ENCODE measurements at places on chromosomes 1 and 21.
A peak's percentile ranks its signal among the peaks of the same experiment; 100 is the strongest.

DNA sequence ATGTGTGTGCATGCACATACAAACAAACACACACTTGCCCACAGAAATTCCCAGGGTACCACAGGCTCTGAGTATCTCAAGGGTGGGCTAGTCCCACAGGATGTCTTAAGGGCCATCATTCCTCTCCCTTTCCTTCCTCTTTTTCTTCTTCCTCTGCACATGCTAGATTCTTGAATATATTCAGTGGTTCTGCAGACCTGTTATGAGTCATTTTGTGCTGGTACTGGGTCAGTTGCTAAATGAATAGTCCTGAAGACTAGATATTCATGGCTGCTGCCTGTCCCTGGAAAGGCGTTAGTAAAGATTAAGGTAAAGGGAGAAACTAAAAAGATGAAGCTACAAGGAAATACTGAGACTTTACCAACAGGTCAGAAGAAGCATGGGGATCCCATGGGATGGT is 256.7 kb upstream of the KIAA0040 start:
- DNase-seq: no peak

- no peak for DNase-seq
Observed at GRCh38 chr1:213418268-213419071, 367.4 kb downstream of the RPS6KC1 start.

GRCh38 chr21:37365517-37366481 is 774 bp upstream of the DYRK1A start:
- peak; percentile 69 for DNase-seq

DNA sequence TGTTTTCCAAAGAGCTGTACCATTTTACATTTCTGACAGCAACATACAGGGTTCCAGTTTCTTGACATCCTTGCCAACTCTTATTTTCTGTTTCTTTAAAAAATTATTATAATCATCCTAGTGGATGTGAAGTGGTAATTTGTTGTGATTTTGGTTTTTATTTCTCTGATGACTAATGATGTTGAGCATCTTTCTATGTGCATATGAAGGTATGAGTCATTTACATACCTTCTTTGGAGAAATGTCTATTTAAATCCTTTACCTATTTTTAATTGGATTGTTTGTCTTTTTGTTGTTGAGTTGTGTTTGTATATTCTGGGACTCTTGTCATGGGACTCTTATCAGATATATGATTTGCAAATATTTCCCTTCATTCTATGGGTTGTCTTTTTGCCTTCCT is 20.8 kb upstream of the MPC2 start:
- no peak for DNase-seq

DNA sequence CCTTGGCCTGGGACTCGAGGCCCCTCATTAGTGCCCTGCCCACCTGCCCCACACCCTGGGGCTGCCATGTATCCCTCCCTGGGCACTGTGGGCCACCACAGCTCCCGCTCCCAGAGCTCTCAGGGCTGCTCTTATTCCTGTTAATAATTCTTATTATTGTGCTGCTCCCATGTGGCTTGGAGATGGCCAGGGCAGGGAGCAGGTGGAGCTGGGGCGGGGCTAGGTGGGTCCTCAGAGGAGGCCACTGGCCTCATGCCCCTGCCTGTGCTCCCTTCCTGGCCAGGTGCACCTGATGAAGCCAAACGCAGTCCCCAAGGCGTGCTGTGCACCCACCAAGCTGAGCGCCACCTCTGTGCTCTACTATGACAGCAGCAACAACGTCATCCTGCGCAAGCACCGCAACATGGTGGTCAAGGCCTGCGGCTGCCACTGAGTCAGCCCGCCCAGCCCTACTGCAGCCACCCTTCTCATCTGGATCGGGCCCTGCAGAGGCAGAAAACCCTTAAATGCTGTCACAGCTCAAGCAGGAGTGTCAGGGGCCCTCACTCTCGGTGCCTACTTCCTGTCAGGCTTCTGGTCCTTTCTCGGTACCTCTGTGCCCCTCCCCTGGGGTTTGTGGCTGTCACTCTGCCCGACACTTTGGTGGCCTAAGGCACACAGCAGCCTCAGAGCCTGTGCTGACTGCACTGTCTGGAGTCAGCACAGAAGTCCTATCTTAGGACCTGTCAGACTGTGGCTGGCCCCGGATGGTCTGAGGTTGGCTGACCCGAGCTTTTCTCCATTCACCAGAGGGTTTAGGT is 34.1 kb downstream of the BMP8A start:
- DNase-seq: no peak

GRCh38 chr1:155983191-155984024 is 5.1 kb upstream of the ARHGEF2 start:
- peak; percentile 98 for DNase-seq

DNA sequence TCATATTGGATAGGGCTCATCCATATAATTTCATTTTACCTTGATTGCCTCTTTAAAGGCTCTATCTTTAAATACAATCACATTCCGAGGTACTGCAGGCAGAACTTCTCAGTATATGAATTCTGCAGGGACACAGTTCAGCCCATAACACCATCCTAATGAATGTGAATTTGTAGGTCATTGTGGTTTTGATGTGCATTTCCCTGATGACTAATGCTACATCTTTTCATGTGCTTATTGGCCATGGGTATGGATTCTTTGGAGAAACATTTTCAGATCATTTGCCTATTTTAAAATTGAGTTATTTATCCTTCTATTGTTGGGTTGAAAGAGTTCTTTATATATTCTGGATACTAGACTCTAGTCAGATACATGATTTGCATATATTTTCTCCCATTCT is 9.6 kb upstream of the RPS6KC1 start:
- DNase-seq: peak; percentile 70

GRCh38 chr1:37570528-37571334 is 14.0 kb downstream of the DNALI1 start:
- no peak for DNase-seq

- DNase-seq: peak; percentile 68
Observed at GRCh38 chr1:227437495-227438008, 119.3 kb upstream of the CDC42BPA start.

- DNase-seq: peak; percentile 62
Observed at GRCh38 chr1:84936116-84936810, 43.3 kb upstream of the LPAR3 start.

GRCh38 chr21:37061926-37062592 is 10.8 kb downstream of the PIGP start:
- DNase-seq: peak; percentile 91

DNA sequence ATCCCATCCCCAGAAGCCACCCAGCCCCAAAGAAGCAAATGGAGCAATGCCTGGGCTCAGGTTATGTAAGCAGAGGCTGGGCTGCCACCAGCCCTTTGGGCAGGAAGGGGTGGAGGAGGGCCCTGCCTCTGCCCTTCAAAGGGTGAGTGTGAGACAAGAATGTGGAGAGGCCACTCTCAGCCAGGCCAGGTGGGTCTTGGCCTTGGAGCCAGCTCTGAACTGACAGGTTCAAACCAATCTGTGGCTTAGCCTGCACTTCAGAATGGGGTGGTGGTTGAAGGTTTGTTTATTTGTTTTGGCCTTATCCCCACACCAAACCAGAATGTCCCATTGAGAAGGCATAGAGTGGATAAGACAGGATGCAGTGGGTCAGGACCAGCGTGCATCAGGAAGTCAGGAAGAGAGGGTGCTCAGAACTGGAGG is 29.8 kb downstream of the C1orf116 start:
- peak; percentile 43 for DNase-seq

DNA sequence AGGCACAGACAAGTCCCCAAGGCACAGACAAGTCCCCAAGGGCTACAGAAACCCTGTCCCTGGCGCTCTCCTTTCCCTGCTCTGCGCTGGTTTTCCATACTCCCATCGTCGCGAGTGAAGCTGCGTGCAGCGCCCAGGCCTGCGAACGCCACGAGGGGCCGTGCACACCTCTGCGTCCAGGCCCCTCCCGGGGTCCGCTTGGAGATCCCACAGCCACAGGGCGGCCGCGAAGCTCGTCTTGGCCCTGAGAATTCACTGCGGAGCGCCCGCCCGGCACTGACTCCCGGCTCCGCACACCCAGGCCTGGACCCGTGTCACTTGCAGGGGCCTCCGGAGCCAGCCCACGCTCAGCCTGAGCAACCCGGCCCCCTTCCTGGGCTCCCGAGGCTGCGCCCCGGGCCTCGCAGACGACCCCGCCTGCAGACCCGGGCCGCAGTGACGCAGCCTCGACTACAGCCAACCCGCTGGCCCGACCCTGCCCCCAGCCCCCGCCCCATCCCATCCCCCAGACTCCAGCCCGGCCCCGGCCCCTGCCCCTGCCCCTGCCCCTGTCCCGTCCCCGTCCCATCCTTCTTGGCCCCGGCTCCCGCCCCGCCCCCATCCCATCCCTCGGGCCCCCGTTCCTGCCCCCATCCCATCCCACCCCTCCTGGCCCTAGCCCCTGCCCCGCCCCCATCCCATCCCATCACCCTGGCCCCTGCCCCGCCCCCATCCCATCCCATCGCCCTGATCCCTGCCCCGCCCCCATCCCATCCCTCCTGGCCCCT is 841 bp downstream of the POFUT2 start:
- DNase-seq: no peak

- no peak for DNase-seq
Observed at GRCh38 chr1:160597051-160597450, 17.8 kb upstream of the CD84 start.

- no peak for DNase-seq
Observed at GRCh38 chr21:16058896-16059295, 329.1 kb downstream of the USP25 start.

GRCh38 chr1:19963636-19964035 is 15.8 kb downstream of the PLA2G2A start:
- no peak for DNase-seq

DNA sequence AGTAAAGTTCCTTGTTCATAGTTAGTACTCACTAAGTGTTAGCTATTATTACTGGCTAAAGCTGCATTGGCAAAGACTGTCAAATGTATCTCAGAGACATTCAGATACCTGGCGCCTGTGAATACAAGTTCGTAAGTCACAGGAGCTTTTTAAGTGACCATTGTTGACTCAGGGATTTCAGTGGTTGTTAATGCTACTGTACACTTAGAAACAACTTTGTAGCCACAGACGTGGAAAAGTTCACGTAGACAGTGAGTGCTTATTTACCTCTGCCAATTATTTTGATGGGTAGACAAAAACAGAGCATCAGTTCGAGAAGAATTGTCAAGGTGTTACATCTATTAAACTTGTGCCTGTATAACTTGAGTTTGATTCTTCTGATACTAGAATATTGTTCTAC is 59.1 kb upstream of the RRP15 start:
- no peak for DNase-seq

GRCh38 chr1:230145953-230146476 is 79.0 kb downstream of the GALNT2 start:
- no peak for DNase-seq

GRCh38 chr21:45996311-45997204 is 15.0 kb downstream of the COL6A1 start:
- no peak for DNase-seq

DNA sequence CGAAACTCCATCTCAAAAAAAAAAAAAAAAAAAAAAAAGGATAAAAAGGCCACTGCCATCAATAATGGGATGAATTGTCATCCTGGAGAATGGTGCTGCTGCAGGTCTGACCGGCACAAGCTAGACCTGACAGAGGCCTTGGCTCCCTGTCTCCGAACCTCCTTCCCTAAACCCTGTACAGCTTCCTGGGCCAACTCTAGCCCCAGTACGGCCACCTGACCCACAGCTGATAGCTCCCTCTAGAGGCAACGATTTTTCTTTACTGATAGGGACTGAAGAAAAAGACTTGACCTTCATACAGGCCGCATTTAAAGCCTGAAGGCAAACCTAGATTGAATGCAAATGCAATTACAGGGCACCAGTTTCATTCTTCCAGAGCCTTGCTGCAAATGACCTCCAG is 30.7 kb downstream of the NOL9 start:
- peak; percentile 51 for DNase-seq

- no peak for DNase-seq
Observed at GRCh38 chr1:50637460-50637859, 214.2 kb upstream of the DMRTA2 start.

GRCh38 chr1:28160782-28161266 is 15.7 kb downstream of the PTAFR start:
- peak; percentile 85 for DNase-seq

- no peak for DNase-seq
Observed at GRCh38 chr1:220983877-220984635, 104.8 kb downstream of the HLX start.

GRCh38 chr1:22255341-22256212 is 112.7 kb upstream of the WNT4 start:
- peak; percentile 50 for DNase-seq

- DNase-seq: no peak
Observed at GRCh38 chr21:45224189-45224938, 63.3 kb downstream of the POFUT2 start.

DNA sequence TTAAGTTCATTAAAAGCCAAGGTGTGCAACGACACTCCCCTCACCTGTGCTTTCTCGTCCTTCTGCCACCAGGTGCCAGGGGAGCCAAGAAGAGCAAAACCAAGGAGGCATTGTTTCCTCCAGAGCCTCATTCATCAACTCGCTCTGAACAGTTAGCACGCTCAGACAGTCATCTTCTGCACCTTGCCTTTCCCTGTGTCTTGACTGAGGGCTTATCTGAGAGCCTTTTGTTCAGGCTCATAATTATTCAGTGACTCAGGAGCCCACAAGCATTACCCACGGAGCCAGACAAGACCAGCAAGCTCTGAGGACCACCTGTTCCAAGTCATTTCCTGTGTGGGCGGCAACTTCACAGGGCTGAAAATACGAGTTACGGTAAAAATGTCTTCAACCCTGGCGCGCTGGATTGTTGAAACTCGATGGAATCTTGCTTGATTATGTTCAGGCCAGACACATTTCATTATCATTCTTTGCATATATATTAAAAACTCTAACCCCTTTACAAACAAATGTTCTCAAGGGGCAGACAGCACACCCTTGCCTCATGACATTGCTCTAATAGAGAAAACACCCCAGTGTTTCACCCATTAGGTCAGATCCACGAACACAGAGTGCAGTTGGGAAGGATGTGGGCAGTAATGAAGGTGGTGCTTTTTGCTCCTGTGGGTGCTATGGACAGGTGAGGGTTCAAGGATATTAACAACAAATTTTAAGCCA is 89.7 kb upstream of the RUNX1 start:
- DNase-seq: peak; percentile 96

DNA sequence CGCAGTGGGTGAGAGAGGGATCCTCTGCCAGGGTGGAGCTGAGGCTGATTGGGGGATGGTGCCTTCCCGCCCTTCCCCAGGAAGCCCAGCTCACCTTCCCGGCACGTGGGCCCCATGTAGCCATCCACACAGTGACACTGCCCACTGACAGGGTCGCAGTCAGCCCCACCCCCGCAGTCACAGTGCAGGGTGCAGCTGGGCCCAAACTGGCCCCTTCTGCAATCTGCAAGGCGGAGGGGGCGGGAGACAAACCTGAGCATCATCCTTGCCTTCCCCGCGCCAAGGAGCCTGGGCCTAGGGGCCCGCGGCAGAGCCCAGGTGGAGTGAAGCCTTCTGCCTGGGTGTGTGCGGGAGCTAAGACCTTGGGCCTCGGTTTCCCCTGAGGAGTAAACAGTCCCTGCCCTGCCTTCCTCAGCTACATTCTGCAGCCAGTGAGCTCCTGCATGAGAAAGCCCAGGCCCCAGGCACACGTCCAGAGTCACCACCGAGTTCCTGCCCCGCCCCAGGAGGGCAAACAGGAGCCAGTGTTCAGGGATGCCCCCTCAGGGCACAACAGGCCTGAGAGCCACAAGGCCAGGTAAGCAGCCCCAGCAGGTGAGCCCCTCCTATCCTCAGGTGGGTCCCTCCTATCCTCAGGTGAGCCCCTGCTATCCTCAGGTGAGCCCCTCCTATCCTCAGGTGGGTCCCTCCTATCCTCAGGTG is 38.2 kb downstream of the ARHGEF16 start:
- DNase-seq: no peak
